ENCODE measurements at places on chromosomes 5 and 9.

GRCh38 chr5:151248651-151249050 is 4.3 kb upstream of the GM2A start:
- DNase-seq: no peak

DNA sequence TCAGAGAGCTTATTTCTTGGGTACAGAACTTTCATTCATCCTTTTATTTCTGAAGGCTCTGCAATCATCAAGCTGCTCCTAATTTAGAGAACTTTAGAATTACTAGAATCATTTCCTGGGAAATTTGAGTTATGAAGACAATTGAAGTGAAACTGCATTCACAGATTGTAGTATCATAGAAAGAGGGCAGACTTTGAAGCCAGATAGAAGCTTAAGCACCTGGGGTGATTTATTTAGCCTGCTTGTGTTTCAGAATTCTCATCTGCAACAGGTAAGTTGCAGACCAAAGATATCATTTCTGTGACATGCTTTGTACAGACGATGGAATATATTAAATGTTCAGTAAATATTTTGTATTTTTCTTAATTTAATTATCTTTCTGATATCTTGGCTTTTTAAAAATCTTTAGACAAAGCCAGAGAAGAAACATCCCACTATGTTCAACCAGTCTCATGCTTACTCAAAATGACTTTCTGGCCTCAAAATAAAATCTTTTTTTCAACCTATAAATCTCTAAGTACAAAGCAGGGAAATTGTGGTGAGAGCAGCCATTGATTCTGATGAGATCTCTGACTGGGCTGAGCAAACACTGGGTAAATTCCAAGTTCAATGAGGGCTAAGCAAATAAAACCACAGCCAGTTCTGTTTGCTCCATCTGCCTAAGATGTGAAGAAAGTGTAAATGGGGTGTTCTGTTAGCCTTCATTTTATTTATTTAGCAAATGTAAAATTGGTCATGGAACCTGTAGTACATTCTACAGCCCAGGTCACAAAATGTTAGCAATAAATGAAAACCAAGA is 264.7 kb upstream of the CCNG1 start:
- no peak for DNase-seq

- no peak for DNase-seq
Measured at GRCh38 chr5:57431759-57432158, 50.9 kb downstream of the ACTBL2 start.

DNA sequence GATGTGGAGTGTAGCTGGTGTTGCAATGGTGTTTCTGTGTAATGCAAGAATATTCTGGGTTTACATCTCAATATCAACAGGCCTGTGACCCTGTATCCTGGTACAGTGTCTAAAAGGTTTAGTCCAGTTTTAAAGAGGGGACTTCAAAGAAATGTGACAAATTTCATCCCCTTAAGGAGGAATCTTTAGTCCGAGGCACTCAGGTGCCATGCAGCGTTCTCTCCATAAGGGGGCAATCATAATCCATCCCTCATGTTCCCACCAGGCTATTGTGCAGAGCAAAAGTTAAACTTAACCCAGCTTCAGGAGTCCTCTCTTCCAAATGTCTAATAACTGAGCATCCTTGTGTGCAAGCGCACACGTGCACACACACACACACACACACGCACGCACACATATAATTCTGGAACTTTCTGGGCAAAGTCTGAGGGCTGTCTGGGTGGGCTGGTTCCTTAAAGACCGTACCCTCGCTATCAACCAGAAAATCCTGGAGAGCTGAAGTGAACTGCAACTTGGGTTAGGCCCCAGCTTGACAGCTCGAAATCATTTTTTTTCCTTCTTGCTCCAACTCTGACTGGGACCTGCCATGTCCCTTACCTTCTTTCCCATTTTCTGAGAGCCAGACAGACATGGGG is 46.0 kb downstream of the CRB2 start:
- DNase-seq: peak; percentile 32

- peak; percentile 50 for DNase-seq
Measured at GRCh38 chr9:131650254-131650653, 89.6 kb downstream of the RAPGEF1 start.

DNA sequence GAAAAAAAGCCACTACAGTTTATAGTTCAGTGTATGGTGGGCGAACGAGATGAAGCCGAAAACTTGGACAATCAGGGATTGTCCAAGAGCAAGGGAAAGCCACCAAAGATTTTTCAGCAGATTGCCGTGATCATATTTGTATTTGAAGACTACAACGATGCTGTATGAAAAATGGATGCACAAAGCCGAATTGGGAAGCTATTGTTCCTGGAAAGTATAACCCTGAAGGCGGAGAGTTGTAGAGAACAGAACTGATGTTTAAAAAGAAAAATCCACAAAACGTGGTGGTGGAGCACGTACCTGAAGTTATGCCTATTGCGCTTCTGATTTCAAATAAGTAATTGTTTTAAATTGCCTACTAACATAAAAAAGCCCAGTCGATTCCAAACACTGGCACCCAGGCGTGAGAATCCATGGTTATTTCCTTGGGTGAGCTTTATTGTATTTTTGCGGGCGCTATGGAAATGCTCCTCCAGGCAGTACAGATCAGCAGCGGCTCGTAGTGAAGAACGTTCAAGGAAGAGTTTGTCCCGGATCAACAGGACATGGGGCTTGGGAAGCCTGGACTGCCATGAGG is 772 bp upstream of the TARS1 start:
- no peak for DNase-seq

Data from bronchial epithelial cell (primary cell).